AG04450 (cell line): ENCODE measurements at places on chromosomes 5 and 9.

DNA sequence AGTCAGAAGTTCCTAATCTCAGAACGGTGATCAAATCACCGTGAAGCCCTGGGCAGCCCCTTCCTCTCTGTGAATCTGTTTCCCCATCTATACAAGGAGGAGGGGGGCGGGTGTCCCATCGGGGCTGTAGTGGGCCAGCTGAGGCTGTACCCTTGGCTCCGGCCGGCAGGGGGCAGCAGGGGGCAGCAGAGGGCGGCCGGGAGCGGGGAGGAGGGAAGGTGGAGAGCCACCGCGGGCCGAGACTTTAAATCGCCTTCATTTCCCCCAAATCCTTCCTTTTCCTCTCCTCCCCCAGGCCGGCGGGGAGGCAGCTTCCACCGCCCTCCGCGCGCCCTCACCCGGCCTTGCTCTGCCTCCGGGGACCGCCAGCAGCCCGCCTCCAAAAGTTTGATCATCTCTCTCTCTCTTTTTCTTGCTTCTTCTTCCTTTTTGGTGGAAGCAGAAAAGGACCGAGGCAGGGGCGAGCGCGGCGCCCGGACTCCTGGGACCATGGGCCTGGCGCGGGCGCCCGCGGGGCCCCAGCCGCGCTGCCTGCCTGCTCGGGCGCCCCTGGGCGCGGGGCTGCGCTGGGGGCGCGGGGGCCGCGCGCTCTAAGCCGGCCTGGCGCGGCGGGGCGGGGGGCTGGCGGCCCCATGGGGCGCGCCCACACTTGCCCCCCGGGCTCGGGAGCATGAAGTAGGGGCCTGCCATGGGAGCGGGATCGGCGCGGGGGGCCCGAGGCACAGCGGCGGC, at the start of gene COL27A1:
TSS of gene COL27A1 (plus strand) at position 275 of the 732 bp plus-strand sequence. CDS start at position 689, 414 bp downstream.
- no peak for DNase-seq

DNA sequence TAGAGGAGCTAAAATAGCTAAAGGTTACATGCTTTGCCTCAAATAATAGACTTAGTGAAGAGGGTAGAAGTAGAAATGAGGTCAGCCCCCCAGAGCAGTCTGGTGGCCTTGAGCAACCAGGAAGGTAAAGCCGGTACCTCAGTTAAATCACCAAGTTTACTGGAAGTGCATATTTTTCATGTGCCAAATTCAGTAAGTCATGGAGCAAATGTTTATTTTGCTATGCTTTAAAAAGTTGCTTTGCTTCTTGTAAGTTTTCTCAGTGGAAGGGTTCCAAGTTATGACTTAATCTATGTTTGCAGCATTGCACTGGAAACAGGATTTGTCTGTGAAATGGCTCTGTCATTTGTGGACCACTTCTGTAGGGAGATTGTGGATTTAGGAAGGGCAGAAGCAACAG, 256.7 kb downstream of the ARRDC3 start:
- DNase-seq: peak; percentile 74

DNA sequence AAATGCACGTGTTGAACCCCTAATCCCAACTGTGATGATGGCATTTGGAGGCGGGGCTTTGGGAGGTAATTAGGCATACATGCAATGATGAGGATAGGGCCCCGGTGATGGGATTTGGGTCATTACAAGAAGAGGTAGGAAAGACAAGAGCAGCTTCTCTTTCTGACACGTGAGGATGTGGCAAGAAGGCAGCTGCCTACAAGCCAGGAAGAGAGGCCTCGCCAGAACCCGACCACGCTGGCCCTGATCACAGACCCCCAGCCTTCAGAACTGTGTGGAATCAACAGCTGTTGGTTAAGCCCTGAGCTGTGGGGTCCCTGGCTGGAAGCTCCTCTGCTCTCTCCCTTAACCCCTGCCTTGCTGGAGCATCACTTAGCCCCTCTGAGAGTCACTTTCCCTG, 57.5 kb downstream of the COL23A1 start:
- no peak for DNase-seq

- DNase-seq: peak; percentile 71
These were observed 58.2 kb upstream of the GGTA1 start for GRCh38 chr9:121557581-121558447.

GRCh38 chr9:75149841-75150241, 61.5 kb downstream of the OSTF1 start:
- DNase-seq: no peak

DNA sequence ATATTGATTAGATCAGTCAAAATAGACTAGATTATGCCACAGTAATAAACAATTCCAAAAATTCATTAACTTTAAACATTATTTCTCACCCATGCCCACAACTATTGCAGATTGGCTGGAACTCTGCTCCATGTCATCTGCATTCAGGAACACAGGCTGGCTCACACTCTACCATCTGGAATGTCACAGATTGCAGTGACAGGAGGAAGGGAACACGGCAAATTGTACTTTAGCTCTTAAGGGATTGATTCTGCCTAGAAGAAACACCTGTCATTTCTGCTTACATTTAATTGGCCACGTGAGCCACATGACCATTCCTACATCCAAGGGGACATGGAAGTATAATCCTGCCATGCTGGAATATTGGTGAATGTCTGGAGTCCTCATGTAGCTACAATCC, 54.4 kb downstream of the ATPSCKMT start:
- DNase-seq: no peak

- no peak for DNase-seq
These were observed 130.3 kb downstream of the PAX5 start for GRCh38 chr9:36903541-36904435.

- no peak for DNase-seq
These were observed 1632.8 kb downstream of the MAT2B start for GRCh38 chr5:165138236-165138635.

DNA sequence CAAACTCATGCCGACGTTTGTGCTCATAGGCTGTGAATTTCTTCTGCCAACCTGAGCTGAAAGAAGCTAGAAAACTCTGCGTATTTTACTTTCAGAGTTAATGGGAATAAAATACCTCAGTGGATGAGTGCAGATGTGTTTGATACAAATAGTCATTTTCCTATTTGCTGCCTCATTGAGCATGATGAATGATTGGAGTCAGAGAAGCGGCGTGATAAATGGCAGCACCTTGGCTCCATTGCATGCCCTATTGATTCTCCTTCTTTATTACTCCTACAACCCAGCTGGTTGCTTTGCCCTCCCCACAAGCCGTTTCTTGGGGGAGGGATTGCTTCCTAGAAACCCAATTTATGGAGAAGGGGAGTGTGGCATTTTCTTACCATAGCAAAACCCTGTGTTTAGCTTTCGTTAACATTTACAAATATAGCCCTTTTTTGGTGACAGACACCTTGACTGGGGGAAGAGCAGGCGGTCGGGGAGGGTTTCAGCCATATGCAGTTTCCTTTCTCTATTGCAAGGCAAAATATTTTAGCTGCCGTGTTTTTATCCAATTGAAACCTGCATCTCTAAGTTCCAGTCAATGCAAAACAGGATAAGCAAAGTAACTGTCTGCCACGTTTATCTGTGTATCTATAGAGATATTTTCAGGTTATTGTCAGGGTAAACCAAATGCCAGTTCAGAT, 93.1 kb upstream of the TBCA start:
- DNase-seq: no peak

DNA sequence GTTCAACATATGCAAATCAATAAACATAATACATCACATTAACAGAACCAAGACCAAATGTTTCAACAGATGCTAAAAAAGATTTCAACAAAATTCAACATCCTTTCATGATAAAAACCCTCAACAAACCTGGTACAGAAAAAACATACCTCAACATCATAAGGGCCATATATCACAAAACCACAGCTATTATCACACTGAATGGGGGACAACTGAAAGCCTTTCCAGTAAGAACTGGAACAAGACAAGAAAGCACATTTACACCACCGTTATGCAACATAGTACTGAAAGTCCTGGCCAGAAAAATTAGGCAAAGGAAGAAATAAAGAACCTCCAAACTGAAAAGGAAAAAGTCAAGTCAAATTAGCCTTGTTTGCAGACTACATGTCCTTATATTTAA, 93.6 kb downstream of the DTWD2 start:
- no peak for DNase-seq

GRCh38 chr5:127079994-127080491, 6.7 kb upstream of the C5orf63 start:
- no peak for DNase-seq

DNA sequence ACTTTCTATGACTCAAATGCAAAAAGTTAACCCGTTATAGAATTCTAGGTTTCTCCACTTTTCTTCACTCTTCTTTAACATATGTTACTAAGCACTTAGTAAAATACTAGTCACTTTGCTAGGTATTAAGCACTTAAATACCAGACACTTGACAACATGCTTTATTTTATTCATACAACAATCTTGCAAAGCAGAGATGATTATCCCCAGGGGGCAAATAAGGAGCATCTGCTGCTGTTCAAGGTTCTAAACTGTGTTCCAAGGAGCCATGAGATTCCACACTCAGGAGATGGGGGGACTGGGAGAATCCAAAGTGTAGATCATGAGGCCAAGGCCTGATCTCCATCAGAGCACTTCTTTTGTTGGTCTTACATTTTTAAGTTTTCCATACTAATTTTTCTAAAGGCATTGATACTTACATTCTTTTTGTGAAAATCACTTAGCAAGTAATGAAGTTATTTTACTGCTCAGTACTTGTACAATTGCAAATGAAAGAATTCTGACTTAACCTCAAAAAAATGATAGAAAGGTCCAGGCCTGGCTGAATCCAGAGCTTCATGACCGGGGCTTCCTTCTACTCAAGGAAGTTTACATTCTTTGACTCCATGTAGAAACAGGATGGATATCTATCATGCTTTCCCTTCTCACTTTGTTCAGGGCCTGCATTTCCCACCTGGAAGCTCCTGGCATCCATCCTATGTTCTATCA, 504.4 kb upstream of the WWC1 start:
- DNase-seq: no peak

DNA sequence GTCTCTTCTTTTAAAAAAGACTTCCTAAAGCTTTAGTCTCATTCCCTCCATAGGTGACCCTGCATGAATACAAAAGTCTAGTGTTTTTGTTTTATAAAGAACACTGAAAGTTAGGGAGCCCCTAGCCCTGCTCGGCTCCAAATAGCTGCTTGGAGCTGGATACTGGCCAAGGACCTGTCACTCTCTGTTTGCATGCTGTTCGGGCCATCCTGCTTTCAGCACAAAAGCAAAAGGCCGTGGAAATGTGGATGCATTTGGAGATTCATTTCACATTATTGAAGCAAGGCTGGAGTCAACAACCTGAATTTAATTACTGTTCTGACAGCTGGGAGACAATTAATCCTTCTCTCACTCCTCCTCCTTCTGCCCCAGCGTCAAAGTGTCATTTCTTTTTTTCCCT, 151.7 kb upstream of the NMUR2 start:
- DNase-seq: no peak

DNA sequence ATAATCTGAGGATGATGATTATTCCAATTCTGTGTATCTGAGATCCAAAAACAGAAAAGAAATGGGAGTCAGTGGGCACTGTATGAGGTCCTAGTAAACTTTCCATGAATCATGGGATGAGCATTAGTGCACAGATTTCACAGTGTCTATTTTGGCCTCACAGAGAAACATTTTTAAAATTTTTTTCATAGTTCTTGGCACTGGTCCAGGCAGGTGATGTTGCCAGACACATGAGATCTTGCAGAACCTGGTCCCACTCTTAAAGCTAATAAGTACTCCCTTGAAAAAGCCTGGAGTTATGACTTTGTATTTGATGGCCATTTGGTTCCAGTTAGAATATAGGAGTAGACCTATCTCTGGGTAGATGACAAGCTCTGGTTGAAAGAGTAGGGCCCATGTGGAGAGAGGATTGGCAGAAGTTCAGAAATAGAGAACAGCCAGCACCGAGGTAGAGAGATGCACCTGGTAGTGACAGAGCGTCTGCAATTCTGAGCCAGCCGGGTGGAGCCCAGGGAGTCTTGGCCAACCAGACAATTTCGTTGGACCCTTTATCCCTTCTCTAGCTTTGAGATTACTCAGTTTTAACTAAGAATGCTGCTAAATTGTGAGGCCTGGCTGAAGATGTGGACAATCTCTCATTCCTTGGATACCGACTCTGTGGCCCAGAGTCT, 6.3 kb upstream of the TNFSF15 start:
- no peak for DNase-seq

DNA sequence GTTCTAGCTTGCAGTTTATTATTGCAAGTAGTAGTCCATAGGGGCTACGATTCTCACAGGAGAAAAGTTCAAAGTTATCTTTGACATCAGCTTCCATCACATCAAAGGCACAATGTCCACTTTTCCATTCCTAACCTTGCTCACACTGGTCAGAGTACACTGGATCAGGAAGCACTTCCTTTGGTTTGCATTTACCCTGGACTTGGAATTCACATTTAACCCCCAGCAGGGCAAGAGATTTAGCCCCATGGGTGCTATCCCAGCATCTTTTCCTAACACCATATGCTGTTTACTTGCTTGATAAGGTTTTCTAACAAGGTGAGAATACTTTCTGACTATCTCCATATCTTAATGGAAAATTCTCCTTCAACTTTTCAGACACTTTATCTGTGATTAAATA, 55.6 kb upstream of the ASTN2 start:
- no peak for DNase-seq

DNA sequence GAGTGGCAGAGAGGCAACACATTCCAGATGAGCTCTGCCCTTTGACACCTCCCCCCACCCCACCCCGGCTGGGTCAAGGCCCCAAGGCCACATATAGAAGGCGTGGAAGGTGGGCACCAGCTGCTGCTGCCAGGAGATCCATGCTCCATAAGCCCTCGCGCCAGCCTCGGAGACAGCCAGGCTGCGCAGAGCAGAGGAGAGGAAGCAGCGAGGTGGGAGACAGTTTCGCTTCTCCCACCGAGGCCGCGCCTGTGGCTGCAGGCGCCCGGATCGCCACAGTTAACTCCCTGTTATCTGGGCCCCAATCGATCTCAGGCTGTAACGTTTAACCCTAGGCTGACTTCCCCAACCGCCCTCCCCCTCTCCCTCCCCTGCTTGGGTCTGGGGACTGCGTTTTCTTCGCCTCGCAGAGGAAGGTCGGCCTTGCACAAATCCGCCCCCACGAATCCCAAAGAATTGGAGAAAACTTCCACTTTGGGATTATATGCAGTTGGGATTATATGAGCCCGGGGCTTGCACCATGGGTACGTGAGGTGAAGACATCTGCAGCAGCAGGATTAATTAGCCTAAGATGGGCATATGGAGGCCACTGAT, 1.1 kb upstream of the CXXC5 start:
- DNase-seq: no peak

DNA sequence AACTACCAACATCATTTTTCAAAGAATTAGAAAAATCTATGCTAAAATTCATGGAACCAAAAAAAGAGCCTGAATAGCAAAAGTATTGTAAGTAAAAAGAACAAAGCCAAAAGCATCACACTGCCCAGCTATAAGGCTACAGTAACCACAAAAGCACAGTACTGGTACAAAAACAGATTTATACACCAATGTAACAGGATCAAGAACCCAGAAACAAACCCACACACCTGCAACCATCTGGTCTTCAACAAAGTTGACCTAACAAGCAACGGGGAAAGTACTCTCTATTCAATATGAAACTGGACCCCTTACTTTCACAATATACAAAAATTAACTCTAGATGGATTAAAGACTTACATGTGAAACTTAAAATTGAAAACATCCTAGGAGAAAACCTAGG, 94.2 kb upstream of the TARS1 start:
- no peak for DNase-seq

- DNase-seq: no peak
These were observed 5.3 kb downstream of the NINJ1 start for GRCh38 chr9:93128715-93129224.

- no peak for DNase-seq
These were observed 80.5 kb upstream of the ANKRD55 start for GRCh38 chr5:56313596-56313995.
